GM10248 (cell line): ENCODE measurements at places on chromosomes 7 and 10.
A peak's percentile ranks its signal among the peaks of the same experiment; 100 is the strongest.

- no peak for DNase-seq
Measured at GRCh38 chr10:18684416-18684815, 25.2 kb downstream of the ARL5B start.

DNA sequence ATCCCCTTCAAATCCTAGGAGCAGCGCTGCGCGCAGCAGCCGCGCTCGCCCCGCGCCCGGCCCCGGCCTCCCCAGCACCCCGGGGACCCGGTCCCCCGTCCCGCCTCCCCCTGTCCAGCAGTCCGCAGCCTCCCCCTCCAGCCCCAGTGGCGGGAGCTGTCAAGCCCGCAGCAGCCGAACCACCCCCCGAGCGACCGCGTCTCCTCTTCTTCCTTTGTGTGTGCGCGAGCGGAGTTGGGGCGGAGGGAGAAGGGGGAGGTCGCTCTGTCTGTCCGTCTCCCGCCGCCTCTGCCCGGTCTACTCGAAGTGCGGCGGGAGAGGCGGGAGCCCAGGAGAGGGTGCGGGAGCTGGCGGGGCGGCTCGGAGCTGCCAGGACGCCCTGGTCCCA lies 375 bp upstream of the CHN2 start:
- DNase-seq: no peak

DNA sequence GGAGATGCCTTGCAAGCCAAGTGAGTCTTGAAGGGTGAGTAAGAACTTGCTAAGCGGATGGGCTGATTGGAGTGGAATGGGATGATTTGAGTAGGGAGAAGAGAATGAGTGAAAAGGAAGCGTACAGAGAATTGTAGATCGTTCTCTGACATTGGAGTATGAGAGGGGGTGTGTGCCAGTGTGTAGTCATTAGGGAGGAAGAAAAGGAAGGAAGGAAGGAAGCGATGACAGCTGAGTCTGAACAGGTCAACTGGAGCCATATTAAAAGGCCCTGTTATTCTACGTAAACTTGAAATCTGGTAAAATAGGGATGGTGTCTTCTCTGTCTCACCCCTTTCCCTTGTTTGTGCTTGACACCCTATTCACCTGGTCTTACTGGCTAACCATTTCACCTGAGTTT lies 55.1 kb downstream of the SLK start:
- DNase-seq: no peak

- DNase-seq: no peak
Measured at GRCh38 chr10:113402602-113403001, 150.3 kb upstream of the HABP2 start.

- DNase-seq: no peak
Measured at GRCh38 chr7:104230606-104231005, 22.8 kb upstream of the ORC5 start.

GRCh38 chr10:72291019-72291532 lies 17.4 kb downstream of the DDIT4 start:
- DNase-seq: no peak

DNA sequence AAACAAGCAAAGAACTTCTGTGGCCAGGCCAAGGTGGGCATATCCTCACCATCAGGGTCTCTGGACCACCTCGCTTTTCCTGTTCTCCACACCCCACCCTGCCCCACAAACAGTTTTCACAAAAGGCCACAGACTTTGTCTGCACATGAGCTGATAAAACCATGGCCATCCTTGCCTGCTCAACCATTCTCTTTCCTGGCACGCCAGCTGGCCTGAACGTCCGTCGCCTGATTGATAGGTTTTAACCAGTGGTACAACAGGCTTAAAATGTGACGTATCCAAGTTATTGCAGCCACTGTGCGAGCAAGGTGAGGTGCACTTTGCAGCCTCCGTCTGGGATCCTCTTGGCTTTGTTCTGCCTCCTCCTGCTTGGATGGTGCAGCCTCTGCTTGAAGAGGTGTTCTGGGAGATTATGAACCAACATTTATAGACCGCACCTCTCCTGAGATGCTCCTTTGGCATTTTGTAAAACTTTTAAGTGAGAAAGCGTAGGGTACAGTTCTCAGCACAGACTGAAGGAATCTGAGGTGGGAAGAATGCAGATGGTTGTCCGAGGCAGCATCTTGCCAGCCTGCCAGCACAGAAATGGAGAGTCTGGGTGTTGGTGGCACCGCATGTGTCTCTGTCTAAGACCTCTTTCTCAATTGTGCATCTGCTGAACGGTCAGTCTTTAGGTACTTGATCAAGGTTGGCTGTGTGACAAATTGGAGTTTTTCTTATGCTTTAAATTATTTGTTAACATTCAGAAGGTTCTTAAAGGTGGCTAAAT lies 288.3 kb downstream of the CELF2 start:
- DNase-seq: no peak

GRCh38 chr10:128574581-128575210 lies 448.5 kb upstream of the MKI67 start:
- no peak for DNase-seq

DNA sequence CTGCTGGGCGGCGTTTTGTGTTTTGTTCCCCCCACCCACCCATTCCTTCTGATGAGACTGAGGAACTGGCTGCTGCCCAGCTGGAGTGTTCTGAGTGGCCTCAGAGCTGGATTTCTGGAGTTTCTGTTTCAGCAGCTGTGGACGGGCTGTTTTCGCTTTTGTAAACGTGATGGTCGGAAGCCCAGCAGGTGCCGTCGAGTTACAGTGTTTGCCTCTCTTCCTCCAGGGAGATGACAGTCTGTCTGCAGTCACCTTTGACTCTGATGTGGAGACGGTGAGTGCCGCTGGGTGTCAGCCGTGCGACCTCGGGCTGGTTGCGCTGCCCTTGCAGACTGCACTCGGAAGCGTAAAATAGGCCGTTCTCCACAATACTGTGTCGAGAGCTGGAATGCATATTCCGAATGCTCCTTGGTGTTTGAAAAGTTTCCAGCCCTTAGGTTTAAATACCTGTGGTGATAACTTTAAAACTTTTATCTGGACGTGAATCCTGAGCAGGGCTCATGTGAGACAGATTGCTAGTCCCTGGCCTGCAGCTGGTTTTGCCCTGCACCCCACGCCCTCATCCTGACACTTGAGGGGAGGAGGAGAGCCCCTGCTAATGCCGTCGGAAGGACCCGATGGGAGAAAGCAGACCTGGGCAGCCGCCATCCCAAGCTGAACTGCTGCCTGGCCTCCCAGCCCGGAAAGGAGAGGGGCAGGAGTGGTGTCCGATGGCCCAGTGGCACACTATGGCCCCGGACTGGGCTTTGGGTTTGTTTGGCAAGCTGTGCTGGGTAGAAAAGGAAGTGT lies 8.3 kb downstream of the IQCE start:
- peak; percentile 64 for DNase-seq

DNA sequence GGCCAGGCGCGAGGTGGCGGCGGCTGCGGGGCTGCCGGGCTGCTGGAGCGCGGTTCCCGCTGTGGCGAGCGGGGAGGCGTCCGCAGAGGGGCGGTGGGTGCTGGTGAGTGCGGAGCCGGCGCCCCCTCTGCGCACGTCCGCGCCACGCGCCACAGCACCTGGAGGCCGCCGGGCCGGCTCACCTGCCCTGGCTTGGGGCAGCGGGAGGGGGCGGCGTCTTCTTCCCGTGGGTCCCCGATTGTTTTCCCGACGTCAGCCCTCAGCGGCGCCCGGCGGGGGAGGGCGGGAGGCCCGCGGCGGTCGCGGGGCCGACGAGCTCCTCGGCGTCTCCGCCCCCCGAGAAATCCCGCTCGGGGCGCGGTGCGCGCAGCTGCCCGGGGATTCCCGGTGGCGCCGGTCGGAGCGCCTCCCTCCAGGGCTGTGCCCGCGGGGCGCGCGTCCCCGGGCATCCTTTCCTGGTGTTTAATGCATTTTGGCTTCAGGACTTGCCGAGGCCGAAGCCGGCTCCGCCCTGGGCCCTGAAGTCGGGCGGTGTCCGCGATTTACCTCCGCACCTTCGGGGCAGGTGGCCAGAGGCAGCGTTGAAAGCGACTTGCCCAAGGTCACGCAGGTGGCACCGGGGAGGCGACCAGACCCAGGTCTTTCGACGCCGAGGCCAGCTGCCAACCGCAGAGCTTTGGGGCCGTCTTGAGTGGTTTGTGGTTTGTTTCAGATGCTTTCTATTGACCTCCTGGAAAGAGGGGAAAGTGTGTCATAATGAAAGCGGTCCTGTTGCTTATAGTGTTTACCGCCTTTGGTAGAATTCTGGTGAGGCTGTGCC lies 561 bp downstream of the PLEKHA1 start:
- DNase-seq: peak; percentile 67

DNA sequence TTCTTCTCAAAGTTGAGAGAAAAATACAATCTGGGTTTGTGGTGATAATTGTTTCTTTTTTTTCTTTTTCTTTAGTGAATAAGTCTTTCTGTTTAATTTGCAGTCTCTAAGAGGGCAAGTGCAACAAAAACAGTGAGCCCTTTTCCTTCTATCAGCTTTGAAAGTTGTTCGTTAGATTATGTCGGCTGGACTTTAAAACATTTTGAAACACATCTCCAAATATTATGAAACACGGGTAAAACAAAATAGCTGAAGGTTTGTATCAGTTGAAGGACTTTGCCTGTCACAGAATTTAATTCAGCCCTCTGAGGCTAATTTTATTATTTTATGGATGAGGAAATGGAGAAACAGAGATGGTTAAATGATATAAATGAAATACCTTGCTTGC lies 85.3 kb downstream of the AGMO start:
- DNase-seq: no peak

DNA sequence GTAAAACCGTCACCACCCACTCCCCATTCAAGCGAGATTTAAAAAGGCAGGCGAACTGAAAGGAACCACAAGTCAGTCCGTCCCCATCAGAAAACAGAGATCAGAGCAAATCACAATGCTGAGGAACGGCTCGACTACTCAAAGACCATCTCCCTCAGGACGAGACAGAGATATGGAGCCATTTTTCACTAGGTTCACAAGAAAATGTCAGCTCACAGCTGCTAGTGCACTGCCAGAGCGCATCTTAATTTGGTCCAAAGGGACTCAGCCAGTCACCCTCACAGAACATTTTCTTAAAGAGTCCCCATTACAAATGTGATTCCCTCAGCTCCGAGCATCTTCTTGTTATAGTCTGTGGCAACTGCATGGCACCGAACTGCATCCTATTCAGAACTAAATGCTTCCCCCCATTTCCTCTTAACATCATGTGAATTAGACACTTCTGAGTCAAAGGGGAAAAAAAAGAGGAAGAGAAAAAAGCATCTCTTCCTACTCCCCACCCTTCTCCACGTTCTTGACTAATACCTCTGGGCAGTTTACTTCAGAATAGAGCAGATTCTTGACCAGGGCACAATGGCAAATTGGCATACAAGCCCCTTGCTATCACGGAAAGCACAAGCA lies 683.9 kb downstream of the MAGI2 start:
- peak; percentile 26 for DNase-seq

DNA sequence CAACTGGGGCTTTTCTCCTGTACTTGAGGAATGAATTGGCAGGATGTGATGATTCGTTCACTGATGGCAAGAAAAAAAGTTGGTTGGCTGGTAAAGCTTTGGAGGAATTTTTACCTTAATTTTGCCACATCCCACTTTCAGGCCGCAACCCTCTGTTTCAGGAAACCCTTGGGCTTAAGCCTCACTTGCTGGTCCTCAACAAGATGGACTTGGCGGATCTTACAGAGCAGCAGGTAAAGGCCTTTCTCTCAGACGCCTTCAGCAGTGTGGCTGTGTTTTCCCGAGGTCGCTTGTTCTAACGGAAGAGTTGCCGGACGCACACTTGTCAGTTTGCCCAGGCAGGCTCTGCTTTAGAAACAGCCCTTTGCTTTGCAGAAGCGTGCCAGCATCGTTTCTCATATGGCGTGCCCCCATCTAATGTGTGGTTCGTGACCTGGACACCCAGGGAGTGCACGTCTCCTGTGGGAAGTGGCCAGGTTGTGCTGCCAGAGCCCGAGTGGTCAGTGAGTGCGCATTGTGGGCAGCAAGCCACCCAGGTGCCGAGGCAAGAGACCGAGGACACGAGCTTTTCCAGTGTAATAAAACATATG lies 2.2 kb downstream of the MTG1 start:
- DNase-seq: no peak

DNA sequence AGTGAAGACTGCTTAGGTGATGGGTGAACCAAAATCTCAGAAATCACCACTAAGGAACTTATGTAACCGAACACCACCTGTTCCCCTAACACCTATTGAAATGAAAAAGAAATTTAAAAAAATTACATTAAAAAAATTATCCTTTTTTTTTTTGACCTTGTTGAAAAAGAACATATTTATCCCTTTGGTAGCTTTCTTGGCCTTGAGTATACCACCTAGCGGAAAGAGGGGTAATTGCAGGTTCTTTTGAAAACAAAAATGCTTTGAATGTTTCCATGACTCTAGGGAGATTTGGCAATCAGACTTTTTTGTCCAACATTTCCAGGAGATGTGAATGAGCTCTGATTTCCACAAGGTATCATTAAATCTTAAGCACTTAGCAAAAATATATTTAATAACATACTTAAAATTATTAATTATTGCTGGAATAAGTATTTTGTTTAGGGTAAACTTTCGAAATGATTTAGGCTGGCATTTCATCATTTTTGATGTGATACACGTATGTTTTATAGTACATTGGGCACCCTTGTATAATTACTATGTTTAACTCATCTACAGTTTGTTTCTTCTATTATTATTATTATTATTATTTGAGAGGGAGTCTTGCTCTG lies 47.0 kb upstream of the ELMO1 start:
- DNase-seq: peak; percentile 50

- no peak for DNase-seq
Measured at GRCh38 chr10:10542477-10542876, 475.2 kb upstream of the CELF2 start.

DNA sequence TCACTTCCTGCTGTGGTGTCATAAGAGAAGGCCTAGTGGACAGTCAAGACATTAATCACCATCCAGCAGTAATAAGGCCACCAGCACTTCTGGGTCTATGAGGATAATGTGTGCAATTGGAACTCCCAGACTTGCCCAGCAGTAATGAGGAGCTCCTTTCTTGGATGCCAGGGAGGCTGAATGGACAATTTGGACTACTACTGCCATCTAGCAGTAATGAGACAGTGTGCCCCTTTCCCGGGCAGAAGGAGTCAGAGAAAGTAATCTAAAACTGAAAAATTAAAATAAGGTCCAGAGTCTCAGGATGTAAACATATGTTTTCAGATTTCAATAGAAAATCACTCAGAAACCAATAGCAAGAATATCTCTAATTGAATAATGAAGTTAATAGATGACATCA lies 400.4 kb downstream of the CDC14C start:
- no peak for DNase-seq

GRCh38 chr10:91820144-91820543 lies 21.9 kb downstream of the TNKS2 start:
- no peak for DNase-seq

- no peak for DNase-seq
Measured at GRCh38 chr10:71864911-71865361, 13.9 kb upstream of the PSAP start.

GRCh38 chr10:24744946-24745345 lies 21.3 kb upstream of the ARHGAP21 start:
- no peak for DNase-seq

- no peak for DNase-seq
Measured at GRCh38 chr10:114577133-114577532, 80.9 kb downstream of the ABLIM1 start.
